ENCODE measurements at places on chromosomes 5 and 9. TPM values are rescaled to one million over a fixed set of nuclear protein-coding genes. Genes with fewer than 3 reads are reported as not detected.

DNA sequence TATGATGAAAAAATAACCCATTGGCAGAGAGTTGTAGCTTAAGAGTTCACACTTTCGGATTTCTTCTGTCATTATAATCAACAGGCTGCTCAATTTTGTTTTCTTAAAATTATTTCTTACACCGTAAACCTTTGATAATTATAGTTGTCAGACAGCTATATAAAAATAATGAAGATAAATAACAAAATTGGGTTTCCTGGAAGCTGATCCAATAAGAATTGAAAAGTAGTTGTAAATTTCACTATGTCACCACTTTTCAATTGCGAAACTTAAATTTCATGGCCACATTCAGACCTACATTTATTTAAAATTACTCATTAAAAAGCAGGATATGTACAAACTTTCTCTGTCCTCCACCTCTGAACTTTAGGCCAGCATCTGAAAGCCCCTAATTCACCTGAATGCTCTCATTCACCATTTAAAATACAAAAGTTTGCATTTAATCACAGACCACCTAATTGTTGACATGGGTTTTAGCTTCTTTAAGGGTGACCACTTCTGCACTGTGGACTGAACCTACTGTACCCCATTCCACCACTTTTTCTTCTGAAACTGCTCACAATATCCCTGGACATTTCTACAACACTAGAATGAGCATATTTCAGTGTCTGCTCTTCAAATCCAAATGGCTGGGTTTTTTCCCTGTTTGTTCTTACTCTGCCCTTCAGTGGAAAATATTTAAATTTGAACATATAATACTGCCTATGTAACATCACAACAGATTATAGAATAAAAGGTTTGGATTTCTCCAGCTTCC lies 680 bp downstream of the SELENOP start:
- DNase-seq: peak; percentile 26

- DNase-seq: no peak
Observed at GRCh38 chr5:35124932-35125331, 77.2 kb upstream of the AGXT2 start.

GRCh38 chr9:88198341-88198807 lies 60.1 kb upstream of the SPATA31C2 start:
- DNase-seq: no peak

DNA sequence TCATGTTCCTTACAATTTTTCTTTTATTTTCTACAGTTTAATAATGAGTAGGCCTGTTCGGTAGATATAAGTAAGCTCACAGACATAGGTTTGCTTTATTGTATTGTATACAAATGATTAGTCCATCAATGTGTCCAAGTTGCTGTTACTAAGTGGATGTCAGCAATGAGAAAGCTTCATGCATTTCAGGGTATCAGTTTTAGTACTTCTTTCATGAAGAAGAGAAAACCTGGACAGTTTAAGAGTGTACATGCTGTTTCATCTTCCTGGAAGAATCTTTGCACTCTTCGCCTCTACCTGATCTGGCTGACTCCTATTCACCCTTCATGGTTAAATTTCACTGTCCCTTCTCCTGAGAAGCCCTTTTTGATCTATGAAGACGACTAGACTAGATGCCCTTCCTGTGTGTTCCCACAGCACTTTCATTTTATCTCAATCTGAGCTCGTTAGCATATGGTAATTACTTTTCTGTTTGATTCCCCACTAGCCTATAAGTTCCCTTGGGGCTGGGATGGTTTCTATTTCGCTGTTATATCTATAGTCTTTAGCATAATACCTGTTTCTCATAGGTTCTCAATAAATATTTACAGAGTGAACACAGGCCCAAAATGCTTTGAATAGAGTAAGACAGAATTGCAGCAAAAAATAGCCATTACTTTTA lies 70.7 kb downstream of the CETN3 start:
- no peak for DNase-seq

GRCh38 chr5:142171270-142171669 lies 62.7 kb downstream of the NDFIP1 start:
- no peak for DNase-seq

DNA sequence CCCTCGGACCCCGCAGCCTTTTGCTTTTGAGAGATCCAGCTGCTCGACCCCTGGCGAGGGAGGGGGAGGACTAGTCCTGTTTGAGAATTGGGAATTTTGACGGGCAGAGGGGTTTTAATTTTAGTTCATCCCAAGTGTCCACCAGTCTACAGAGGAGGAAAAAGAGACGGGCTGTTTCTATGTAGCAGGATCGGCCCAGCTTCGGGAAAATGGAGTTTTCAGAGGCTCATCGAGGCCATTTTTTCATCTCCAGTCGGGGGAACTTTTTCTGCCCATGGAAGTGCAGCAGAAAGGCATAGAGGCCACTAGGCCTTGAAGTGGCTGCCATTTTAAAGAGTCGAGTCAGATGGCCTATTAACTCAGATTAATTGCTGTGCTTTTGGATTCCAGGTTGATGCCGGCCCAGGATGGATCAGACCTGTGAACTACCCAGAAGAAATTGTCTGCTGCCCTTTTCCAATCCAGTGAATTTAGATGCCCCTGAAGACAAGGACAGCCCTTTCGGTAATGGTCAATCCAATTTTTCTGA lies 1.2 kb downstream of the NSD1 start:
- DNase-seq: no peak

- DNase-seq: no peak
Observed at GRCh38 chr9:99177576-99178366, 44.0 kb downstream of the ALG2 start.

DNA sequence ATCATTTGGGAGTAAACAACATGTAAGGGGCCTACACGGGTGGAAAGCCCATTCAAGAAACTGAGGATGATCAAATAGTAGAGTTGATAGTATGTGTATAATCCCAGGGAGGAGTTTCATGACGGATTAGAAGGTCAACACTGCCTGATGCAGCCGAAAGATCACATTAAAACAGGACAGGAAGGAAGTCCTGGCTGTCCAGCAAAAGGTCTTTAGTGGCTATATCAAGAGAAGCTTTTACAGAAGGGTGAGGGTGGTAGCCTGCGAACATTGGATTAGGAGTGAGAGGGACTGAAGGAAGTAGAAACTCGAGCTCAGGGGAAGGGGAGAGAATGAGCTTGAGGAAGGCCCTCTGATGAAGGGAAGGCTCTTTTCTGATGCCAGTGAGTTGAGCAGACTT lies 36.0 kb downstream of the DOCK8 start:
- DNase-seq: no peak

DNA sequence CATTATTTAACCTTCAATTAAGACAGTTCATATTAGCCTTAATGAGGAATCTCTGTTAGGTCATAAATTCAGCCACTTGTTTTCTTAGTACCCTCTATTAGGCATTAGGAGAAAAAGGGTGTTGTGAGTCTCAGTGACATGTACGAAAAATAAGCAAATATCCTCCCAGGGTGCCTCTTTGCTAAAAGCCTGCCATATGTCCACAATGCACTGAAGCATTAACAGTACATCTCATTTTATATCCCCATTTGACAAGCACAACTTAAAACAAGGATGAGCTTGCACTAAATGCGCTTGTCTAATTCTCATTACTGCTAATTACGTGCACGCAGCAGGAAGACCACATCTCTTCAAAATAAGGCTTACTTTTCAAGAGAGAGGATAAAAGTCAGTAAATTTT lies 48.4 kb upstream of the SRFBP1 start:
- no peak for DNase-seq

GRCh38 chr9:2242831-2243330 lies 227.7 kb downstream of the SMARCA2 start:
- no peak for DNase-seq

- DNase-seq: no peak
Observed at GRCh38 chr5:32042551-32042961, 131.6 kb downstream of the GOLPH3 start.

- DNase-seq: no peak
Observed at GRCh38 chr5:2383698-2384065, 367.8 kb downstream of the IRX2 start.

Gene AGXT2
- polyA plus RNA-seq: not detected

Gene C9orf153
- 0.16 TPM for polyA plus RNA-seq

Gene WDR31
- 1.3 TPM for polyA plus RNA-seq

Gene SLC36A2
- not detected for polyA plus RNA-seq

Gene ZNF483
- 1.3 TPM for polyA plus RNA-seq

Gene PCDHGA8
- 0.57 TPM for polyA plus RNA-seq
